ENCODE measurements at places on chromosomes 3 and 15.

- peak; percentile 28 for DNase-seq
Observed at GRCh38 chr15:96158938-96159337, 171.6 kb upstream of the NR2F2 start.

- DNase-seq: peak; percentile 59
Observed at GRCh38 chr15:39680868-39681267, 100.0 kb downstream of the THBS1 start.

DNA sequence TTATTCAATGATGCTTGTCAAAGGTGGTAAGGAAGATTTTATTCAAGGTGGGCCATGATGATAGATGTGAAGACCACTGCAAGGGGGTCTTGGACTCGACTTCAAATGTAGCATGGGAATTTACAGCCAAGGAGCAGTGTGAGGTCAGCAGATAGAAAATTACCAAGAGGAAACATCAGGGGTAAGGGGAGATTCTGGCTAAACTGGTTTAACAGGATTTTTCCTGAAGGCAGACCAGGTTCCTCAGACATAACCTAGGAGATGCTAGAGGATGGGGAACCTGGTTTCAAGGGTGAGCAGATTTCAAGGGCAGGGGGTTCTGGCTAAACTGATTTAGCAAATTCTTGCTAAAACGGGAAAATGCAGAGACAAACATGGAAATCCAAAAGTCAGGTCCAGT is 464.9 kb downstream of the TAFA4 start:
- DNase-seq: no peak

DNA sequence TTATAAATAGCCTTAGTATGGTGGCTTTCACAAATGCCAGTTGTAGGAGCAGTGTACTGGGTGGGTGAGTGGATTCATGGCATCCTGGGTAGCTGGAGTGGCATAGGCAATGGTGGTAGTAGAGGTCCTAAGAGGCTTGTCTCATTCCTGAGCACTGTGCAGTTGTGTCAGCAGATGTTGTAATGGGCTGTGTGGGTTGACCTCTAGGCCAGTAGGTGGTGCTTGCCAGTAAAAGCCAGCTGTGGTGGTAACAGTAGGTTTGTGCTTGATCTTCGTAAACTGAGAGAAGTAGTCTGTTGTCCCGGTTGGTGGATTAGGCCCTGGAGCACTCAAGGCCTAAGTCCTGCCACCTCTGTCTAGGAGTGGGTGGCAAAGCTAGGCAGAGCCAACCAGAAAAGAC is 149.7 kb upstream of the SUCLG2 start:
- peak; percentile 85 for DNase-seq

DNA sequence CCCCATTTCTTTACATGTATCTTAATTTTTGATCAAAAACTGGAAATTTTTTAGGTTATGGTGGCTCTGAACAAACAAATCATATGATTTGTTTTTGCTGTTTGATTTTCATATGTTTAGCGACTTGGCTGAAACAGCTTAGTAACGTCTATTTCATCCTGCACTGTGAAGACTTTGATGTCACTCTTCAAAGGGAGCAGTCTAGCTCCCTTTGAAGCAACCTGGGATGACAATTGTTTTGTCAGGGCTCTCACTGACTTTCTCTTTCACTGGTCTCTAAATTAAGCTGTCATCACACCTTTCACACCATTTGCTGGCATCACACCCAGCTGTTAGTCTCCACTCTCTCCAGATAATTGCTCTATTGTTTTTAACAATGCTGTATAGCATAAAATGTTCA is 896.9 kb downstream of the IGSF11 start:
- DNase-seq: no peak

DNA sequence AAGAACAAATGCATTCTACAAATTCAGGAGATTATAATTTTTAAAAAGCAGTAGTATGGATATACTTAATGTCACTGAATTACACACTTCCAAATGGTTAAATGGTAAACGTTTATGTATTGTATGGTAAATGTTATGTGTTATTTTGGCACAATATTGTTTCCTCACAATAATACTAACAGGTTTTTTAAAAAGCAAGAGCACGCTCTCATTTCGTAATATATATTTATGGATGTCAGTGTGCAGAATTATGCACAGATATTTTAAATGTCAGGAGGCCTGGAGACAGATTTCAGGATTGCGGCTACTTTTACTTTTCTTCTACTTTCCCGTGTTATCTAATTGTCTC is 533 bp downstream of the ZNF445 start:
- no peak for DNase-seq

- DNase-seq: no peak
Observed at GRCh38 chr15:66261056-66261455, 7.5 kb upstream of the MEGF11 start.

DNA sequence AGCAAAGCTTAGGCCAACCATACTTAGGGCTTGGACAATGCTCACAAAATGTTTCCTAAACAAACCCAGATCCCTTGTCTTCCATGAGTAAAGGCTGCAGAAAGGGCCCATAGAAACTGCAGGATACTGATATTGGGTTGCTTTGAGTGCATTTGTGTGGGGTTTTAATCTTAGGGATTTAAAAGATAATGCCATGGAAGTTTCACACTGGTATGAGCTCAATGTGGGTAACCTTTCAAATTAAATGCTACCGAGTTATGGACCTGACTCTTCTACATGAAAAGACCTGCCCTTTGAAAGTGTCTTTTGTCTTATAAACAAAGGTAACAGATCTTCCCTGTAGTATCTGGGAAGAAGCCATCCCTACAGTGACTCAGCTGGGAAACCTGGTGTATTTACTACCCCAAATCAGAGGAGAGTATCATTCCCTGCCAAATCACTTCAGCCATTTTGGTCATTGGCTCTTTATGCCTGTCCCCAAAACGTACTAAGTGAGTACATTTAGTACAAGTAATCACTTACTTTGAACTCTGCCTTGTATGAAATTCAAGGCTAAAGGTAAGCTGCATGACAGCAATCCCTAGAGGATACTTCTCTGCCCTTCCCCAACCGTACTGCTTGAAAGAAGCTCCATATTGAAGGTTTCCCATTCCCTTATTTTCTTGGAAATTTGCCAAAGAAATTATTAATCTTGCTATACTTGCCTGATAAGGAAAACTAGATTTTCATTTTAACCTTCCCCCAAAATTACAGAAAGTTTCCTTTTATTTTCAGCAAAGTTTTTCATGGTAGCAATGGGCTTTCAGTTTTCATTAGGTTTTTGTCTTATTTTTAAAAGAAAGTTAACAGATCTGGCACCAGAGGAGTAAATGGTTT is 7.2 kb downstream of the TM4SF1 start:
- no peak for DNase-seq

- DNase-seq: peak; percentile 84
Observed at GRCh38 chr3:123028233-123028828, 768 bp upstream of the SEMA5B start.

DNA sequence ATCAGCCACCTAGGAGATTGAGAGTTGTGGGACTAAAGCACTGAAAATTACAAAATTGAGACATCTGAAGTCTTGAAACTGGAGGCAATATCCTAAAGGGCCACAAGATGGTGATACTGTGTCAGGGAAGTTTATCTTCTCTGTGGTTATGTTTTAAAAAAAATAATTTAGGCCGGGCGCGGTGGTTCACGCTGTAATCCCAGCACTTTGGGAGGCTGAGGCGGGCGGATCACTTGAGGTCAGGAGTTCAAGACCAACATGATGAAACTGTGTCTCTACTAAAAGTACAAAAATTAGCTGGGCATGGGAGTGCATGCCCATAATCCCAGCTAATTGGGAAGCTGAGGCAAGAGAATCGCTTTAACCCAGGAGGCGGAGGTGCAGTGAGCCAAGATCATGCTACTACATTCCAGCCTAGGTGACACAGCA is 17.9 kb upstream of the NIT2 start:
- DNase-seq: peak; percentile 83

Data from fibroblast of villous mesenchyme (primary cell).